ENCODE measurements at places on chromosomes 3 and 15.

- no peak for DNase-seq
These were observed 77.6 kb downstream of the DAPK2 start for GRCh38 chr15:63968700-63969099.

- no peak for DNase-seq
These were observed 34.9 kb downstream of the FLNB start for GRCh38 chr3:58042947-58043707.

- no peak for DNase-seq
These were observed 35.7 kb upstream of the BHLHE40 start for GRCh38 chr3:4943549-4943948.

DNA sequence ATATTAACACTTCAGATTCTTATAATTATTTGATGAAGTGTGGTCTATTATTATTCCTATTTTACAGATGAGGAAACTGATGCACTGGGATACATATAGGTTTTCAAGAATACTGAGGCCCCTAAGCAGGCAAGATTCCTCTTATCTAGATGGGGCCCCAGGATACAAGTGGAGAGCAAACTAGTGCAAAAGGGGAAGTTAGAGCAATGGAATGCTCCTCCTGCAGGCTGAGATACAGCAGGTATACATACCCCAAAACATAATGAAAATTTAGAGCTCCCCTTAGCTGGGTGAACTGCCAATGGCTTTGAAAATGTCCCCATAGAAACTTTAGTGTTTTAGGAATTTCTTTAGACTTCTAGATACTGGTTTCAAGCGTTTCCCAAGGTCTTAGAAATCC is 247.1 kb downstream of the CHST2 start:
- no peak for DNase-seq

- no peak for DNase-seq
These were observed 41.4 kb downstream of the SUMF1 start for GRCh38 chr3:4425707-4426106.

- no peak for DNase-seq
These were observed 9.7 kb downstream of the GP9 start for GRCh38 chr3:129070086-129070885.

DNA sequence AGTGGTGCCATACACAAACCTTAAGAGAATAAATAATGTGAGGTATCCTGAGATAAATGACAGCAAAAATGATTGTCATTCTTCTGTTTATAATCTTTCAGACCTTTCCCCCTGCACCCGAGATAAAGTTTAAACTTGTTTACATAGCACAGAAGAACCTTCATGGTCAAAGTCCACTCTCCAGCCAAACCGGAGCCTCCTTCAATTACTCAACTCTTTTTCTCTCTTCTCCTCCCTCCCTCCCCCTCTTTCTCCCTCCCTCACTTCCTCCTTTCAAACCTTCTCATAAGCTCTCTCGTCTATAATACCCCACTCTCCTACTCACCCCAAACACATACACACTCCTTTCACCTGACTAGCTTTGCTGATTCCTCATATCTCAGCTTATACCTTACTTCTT is 198.9 kb downstream of the EFHB start:
- no peak for DNase-seq

DNA sequence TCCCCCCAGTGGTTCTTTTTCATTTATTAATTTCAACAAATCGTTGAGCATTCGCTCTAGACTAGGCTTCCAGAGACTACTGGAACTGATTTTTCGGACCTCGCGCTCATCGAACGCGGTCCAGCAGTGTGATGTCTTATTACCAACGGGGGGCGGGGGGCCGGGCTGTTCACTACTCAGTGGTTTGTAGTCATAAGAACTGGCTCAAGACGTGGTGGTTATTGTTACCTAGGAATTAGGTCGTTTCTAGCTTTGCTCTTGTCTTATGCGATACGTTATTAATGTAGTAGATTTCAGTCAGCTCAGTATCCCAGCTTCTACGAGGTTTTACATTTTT is 858 bp downstream of the RBM5 start:
- DNase-seq = peak; percentile 32

GRCh38 chr3:105094588-105094987 is 272.1 kb upstream of the ALCAM start:
- DNase-seq = no peak

GRCh38 chr3:101851072-101851770 is 1.9 kb downstream of the NFKBIZ start:
- no peak for DNase-seq

DNA sequence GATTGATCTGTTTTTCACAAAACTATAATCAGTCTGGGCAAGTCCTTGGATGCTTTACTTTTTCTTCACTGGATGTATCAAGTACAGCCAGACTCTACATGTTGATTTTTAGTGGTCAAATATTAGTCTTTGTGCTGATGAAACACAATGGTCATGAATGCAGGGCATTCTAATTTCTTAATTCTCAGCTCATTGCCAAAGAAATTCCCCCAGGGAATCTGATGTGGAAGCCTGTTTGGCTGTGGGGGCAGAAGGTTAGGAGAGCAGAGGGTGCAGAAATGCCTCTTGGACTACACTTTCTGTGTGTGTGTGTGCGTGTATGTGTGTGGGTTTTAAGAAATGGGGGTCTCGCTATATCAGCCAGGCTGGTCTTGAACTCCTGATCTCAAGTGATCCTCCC is 48.7 kb upstream of the HACD2 start:
- no peak for DNase-seq

DNA sequence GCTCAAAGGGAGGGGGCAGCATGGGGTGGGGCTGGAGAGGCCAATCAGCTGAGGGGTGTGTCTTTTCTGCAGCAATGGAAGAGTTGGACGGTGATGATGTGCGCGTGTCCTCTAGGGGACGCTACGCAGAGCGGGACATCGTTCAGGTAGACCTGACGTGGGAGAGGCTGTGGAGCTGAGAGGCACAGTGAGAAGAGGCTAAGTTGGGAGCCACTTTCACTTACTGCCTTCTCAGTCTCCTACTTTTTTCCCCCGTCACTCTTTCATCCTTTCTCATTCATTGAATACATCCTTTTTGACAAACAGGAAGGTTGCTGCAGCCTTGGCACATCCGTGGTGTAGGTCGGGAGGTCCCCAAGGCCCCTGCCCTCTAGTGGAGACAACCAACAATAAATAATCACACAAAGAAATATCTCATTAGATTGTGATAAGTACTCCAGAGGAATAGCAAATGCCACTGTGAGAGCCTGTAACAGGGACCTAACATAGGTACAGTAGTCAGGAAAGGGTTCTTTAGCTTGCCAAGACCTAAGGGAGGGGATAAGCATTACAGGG is 4.4 kb upstream of the BRPF1 start:
- DNase-seq = peak; percentile 53

- no peak for DNase-seq
These were observed 11.2 kb downstream of the TMOD3 start for GRCh38 chr15:51840692-51841091.

DNA sequence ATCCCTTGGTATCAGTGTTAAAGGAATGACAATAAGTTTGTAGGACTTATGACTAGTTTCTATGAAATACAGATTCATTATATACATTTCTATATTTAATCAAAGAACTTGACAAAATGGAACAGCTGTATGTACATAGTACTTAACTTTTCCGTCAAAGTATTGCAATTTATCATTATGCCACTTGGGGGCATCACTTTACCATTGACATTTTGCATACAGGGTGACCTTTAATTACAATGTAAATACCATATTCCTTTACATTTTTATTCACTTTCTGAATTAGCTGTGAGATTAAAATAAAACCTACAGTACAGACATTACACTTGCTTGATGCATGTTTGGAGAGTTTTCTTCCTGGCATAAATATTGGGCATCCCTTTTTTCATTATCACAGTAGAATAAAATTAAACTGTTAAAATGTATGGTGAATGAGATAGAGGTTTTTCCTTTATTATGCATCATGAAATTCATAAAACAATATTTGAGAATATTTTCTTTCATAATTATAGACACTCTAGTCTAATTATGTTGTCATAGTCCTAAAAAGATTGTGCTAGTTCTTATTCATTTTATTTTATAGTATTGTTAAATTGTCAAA is 6.9 kb downstream of the NEK11 start:
- DNase-seq = no peak

DNA sequence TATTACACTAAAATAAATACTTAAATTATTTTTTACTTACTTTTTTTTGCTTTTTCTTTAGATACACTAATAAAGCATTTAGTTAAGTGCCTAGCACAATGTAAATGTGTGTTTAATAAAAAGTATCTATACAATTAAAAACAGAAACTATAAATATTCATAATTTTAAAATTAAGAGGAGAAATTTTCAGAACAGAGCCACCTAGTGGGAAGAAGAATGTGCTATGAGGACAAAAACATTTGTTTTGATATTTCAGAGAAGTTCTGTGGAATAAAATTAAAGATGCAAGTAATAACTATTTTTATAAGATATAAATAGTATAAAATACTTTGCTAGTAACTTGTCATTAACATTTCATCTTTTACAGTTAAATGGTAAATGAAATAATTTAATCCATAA is 33.6 kb upstream of the PLSCR5 start:
- no peak for DNase-seq

DNA sequence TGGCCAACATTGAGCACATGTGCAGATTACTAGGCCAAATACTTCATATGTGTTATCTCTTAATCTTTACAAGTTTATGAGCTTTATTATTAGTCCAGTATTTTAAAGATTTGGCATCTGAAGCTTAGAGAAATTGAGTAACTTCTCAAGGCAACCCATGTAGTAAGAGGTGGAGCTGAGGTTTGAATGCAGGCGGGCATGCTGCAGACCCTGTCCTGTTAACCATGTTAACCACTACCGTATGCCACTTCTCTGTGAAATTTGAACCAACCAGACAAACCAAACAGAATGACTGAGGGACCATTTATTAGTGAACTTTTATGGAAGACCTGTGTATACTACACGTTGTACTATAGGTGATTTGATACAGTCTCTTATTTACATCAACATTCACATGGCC is 49.7 kb downstream of the MEF2A start:
- no peak for DNase-seq

- no peak for DNase-seq
These were observed 20.1 kb upstream of the BCL6 start for GRCh38 chr3:187765342-187765741.

- DNase-seq = no peak
These were observed 55.8 kb upstream of the VILL start for GRCh38 chr3:37934631-37935289.

GRCh38 chr3:139440639-139441556 is 35.4 kb downstream of the RBP2 start:
- no peak for DNase-seq

GRCh38 chr15:38829086-38829485 is 264.5 kb upstream of the RASGRP1 start:
- DNase-seq = no peak

DNA sequence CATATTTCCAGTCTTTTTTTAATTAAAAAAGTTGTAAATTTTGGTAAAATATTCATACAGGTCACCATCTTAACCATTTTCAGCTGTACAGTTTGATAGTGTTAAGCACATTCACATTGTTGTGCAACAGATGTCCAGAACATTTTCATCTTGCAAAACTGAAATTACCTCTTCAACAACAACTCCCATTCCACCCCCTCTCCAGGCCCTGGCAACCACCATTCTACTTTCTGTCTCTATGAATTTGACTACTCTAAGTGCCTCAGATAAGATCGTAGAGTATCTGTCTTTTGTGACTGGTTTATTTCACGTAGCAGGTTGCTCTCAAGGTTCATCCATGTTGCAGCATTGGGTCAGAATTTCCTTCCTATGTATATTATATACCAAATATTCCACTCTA is 76.0 kb downstream of the SLCO3A1 start:
- DNase-seq = no peak

DNA sequence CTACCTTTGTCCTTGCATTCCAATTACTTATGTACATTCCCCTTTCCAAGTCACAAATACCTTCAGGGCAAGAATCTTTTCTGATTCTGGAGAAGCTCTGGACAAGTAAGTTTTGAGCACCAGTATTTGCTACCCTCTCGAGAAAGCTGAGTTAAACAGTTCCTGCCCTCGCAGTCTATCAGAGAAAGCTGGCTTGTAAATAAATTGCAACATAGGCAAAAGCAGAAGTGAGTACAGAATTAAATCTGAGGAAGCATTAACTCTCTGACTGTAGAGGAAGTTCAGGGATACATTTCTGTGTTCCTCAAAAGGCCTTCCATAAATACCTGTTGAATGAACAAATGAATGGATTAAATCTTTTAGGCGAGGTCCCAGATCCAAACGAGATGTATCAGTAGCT is 1.2 kb downstream of the OSBPL11 start:
- no peak for DNase-seq

DNA sequence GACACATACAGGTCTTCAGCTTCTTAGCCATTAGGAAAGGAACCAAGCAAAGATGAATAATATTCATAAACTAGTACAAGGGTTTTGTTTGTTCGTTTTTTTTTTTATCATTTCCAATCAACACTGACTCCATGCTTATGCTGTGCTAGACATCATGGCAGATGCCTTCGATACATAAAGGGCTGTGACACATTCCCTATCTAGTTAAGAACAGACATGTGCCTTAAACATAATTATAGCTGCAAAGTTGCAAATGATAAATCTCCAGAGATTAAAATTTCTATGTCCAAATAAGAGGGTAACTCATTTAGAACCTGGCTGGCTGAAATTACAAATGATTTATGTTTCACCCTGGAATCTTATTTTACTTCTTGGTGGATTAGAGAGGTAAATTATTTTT is 386.4 kb downstream of the LSAMP start:
- no peak for DNase-seq

GRCh38 chr3:107216711-107217110 is 160.5 kb upstream of the CCDC54 start:
- no peak for DNase-seq

- no peak for DNase-seq
These were observed 23.6 kb downstream of the MRPS11 start for GRCh38 chr15:88491158-88491557.

DNA sequence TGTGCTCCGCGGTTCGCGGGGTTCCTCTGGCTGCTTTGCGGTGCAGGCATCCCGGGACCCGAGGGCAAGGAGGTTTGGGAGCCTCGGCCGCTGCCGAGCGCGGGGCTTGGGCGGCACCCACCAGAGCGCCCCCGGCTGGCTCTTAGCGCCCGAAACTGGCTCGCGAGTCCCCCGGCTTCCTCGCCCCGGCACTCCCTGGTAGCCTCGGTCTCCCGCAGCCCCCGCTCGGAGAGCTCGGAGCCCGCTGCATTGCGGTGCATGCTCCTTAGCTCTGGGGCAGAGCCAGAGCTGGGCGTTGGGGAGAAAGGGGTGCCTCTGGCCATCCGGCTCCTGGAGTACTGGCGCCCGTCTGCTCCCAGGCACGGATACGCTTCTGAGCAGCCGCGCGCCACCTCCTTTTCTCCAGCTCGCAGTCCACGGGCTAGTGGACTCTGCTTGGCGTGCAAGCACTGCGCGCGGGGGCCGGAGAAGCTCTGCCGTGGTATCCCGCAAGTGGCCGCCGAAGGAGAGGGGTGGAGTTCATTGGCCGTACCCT is 753 bp downstream of the EPHB1 start:
- DNase-seq = no peak

- no peak for DNase-seq
These were observed 680.1 kb downstream of the EPHA3 start for GRCh38 chr3:89787485-89787884.

- no peak for DNase-seq
These were observed 1.3 kb downstream of the STT3B start for GRCh38 chr3:31534065-31534425.

GRCh38 chr3:33093847-33094246 is 3.1 kb downstream of the GLB1 start:
- no peak for DNase-seq

Measured in stimulated activated naive CD4-positive, alpha-beta T cell treated with Interleukin-2 at 50 U/mL for 16 hours (primary cell).